ENCODE measurements at places on chromosomes 1 and 21.

DNA sequence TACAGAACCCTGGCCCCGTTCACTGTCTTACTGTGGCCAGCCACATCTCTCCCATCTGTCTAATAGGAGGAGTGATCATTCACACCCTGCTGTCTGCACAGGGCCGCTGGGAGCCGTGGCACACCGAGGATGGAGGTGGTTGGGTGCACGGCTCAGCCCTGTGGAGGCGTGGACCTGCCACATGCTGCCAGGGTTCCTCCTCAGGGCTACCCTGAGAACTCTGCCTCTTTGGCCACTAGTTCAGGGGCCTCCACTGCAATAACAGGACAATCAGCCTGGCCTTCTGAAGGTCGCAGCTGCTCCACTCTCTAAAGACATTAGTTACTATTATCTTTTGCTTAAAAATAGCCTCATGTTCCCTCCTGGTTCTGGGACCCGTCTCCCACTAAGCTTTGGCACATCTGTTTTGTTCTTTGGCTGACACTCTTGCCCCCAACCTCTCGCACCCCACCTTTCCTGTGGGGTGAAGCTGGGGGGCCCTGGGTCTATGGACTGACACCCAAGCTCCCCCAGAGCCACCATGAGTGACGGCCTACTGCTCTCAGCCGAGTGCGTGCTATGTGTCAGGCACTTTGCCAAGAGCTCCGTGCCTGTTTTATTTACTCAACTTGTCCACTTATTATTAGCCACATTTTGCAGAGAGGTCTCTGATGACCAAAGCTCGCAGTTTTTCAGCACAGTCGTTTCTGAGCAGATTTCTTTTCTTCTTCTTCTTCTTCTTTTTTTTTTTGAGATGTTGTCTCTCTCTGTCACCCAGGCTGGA lies 66.3 kb downstream of the ARHGEF10L start:
- no peak for DNase-seq

DNA sequence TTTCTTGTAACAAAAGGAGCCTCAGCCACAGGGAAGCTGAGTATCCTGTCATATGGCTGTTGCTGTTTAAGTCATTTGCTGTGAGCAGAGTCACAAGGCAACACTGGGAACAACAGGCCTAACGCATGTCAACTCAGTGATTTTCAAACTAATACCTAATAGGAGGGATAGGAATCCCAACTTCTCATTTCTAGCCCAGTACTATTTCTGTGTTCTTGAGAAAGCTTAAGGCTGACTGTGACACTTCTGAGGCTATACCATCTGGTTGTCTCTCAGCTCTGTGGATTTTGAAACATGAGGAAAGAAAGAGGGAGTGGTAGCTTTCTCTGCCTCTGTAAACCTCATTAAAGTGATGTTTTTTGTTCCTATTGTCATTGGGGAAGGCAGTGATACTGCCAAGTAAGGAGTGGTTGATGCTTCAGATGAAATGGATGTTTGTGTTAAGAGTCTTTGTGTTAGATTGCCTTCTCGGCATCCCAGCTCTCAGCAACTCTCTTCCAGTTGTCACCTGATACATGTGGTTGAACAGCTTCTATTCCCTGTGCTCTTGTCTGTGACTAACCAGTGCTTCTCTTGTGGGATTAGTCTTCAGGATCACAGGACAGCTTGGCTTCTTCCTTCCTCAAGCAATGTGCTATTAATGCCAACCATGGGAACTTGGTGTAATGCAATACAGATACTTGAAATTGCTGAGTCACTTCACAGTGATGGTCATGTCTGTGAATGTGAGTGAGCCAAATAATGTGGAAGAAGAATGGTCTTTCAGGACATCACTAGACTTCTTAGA lies 166.8 kb upstream of the IVNS1ABP start:
- no peak for DNase-seq

DNA sequence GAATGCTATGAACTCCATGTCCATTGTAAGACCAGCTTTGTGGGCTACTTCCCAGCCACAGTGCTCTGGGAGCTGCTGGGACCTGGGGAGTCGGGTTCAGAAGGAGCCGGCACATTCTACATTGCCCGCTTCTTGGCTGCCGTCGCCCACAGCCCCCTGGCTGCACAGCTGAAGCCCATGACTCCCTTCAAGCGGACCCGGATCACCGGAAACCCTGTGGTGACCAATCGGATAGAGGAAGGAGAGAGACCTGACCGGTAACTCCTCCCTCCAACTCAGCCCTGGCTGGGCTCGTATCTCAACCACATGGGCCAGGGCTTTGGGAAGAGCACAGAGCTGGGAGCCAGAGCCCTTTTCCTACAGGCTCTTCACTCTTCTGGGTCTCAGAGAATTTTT lies 15.4 kb downstream of the MOV10 start:
- DNase-seq: no peak

- DNase-seq: no peak
These were observed 9.8 kb downstream of the LBR start for GRCh38 chr1:225418059-225418458.

DNA sequence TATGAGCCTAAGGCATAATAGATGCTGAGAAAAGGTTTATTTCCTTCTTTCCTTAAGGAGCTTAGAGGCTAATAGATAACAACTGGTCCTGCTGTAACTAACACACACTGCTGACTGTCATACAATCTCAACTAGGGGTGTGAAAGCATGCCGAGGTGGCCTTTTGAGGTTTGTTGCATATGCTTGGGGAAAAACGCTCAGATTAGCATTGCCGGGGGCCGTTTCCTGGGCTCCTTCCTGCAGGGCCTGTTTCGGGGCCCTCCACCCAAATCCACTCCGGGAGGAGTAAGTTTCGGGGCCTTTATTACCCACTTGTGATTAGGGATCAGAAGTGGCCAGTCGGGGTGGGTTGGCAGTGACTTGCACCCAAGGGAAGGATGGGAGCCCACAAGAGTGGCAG lies 27.2 kb upstream of the RCSD1 start:
- DNase-seq: no peak

- DNase-seq: no peak
These were observed 628.3 kb upstream of the ADGRL2 start for GRCh38 chr1:81172483-81172882.

DNA sequence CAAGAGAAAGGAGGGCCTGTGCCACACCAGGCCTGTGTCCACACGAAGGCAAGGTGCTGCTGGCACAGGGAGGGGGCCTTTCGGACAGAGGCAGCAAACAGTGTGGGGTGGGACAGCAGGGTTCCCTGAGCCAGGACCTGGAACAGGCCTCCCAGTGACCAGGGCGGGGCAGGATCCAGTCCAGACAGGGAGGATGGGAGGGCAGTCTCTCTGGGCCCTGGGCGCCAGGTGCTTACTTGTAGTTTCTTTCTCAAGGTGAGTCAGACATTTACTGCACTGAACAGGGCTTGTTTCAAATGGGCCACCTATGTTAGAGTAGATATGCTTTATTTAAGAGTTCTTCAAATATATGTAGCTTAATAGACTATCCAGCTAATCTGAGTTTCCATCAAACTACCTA lies 52.8 kb upstream of the STUM start:
- DNase-seq: no peak

GRCh38 chr21:17673261-17674020 lies 60.7 kb upstream of the BTG3 start:
- no peak for DNase-seq

DNA sequence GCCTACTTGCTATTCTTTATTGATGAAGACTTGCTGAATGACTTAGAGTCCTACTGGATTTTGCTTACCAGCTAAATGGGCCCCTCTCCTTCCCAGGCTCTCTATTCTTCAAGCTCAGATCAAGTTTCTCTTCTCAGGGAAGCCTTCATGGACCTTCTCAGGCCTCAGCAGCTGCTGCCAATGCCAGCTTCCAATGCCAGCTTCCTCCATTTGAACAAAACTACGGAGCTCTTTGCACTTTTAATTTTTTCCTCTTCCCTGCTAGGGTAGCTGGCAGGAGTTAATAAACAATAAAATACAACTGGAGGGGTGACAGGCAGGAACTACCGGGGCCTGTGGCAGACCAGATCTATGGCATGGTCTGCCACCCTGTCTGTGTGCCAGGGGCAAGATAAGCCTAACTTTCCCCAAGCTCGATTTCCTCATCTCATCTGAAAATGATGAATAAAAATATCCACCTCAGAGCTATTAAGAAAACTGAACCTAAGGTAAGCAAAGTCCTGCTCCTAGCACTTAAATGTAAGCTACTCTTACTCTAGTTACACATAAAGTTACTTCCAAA lies 995 bp upstream of the IPO13 start:
- DNase-seq: no peak

DNA sequence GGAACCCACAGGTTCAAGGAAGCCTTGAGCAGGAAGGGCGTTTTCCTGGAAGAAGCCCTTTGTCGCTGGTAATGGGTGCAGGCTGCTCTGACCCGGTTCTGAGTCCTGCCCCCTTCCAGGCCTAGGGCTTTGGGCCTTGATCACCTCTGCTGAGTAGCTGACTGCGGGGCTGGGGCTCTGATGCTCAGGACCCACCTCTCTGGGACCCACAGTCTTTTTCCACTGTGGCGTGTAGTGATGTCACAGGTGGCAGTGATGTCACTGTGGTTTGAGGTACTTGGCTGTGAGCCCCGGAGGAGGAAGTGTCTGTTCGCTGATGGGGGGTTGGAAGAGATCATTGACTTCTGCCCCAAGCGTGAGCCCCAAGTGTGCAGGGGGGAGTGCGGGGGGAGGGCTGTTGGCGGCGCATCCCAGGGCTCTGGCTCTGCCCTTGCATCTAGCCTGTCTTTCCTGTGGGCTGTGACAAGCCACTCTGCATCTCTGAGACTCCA lies 6.9 kb downstream of the TNFRSF1B start:
- DNase-seq: peak; percentile 78

- DNase-seq: no peak
These were observed 47.5 kb upstream of the ITPKB start for GRCh38 chr1:226786550-226786949.

- no peak for DNase-seq
These were observed 346.7 kb upstream of the ADGRL4 start for GRCh38 chr1:79353224-79353623.

GRCh38 chr1:18541046-18541795 lies 60.5 kb downstream of the KLHDC7A start:
- no peak for DNase-seq

DNA sequence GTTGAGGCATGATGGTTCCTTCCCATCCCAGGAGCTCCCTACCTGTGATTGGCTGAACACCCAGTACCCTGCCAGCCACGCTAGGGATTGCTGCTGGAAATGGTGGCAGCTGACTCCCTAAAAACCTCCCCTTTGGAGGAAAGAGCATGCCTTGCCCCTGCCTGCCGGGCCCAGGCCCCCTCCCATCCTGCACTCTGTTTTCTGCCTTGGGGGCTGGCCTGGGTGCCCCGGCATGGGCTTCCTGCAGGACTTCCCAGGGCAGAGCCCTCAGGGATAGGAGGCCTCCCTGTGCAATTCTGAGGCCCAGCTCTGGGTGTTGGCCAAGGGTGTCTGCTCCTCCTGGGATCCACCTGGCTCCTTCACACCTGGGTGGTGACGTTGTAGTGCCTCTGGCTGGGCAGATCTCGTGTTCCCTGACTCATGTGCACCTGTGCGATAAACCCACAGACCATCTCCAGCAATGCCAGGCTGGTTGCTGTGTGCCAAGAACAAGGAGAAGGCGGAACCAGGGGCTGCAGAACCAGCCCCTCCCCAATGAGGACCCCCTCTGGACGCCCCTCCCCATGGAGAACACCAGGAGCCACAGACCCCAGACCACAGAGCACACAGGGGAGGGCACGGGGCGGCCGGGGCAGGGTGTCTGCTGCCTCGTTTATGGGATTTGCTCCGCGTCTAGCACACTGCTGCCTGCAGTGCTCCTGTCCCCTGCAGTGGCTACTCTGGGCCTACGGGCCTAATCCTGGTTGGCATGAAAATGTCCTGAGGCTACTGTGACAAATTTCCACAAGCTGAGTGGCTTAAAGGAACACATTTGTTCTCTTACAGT lies 13.6 kb downstream of the CSTB start:
- DNase-seq: no peak

DNA sequence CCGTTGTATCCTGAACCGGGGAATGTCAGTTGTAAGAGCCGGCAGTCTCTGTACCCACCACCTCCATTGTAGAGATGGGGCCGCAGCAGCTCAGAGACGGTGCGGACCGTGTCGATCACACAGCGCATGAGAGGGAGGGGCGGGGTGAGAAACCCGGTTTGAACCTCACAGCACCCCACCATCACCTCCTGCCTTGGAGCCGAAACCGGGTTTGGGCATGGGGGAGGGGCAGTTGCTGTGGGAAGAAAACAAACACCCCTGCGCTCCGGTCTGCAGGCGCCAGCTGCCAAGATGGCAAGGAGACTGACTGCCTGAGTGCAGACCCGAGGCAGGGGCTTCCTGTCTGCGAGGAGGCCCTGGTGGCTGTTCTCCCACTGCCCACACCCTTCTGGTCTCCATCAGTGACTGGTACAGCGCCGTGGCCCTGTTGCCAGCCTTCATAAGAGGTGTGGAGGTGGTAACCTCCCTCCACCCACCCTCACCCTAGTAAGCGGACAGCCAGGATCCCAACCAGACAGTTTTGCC lies 69.2 kb upstream of the SSBP3 start:
- DNase-seq: no peak

- no peak for DNase-seq
These were observed 642 bp downstream of the RSRP1 start for GRCh38 chr1:25246600-25247023.

DNA sequence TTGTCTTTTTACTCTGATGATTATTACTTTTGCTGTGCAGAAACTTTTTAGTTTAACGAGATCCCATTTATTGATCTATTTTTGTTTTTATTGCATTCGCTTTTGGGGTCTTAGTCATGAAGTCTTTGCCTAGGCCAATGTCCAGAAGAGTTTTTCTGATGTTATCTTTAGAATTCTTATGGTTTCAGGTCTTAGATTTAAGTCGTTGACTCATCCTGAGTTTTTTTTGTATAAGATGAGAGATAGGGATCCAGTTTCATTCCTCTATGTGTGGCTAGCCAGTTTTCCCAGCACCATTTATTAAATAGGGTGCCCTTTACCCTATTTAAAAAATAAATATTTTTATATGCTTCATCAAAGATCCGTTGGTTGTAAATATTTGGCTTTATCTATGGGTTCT lies 13.2 kb downstream of the MAN1C1 start:
- no peak for DNase-seq

GRCh38 chr1:61851849-61852669 lies 109.8 kb downstream of the PATJ start:
- DNase-seq: no peak

DNA sequence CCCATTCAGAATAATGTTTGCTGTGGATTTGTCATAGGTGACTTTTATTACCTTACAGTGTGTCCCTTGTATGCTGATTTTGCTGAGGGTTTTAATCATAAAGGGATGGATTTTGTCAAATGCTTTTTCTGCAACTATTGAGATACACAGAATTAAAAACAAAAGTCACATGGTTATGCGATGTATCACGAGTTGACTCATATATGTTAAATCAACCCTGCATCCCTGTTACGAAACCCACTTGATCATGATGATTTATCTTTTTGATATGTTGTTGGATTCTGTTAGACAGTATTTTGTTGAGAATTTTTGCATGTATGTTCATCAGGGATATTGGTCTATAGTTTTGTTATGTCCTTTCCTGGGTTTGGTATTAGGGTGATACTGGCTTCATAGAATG lies 10.7 kb upstream of the OR2T34 start:
- DNase-seq: no peak

DNA sequence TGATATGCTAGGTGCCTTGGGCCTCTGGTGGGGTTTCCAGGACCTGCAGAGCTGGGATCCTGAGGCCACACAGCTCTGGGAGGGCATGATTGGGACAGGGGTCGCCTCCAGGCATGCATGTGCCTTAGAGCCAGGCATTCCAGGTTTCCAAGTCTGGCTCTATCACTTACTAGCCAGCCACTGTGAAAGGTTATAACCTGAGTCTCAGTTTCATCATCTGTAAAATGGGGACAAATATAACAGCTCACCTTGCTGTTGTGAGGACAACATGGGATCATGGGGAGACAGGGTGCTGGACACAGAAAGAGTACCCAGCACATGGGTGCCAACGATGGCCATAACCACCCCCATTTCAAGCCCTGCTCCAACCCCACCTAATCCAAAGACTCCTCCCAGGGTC lies 2.7 kb downstream of the CHI3L1 start:
- DNase-seq: no peak
